Uterus (tissue), 4 donors: ENCODE measurements at places on chromosomes 12 and 14. TPM values are rescaled to one million over a fixed set of nuclear protein-coding genes. Genes with fewer than 3 reads are reported as not detected.

DNA sequence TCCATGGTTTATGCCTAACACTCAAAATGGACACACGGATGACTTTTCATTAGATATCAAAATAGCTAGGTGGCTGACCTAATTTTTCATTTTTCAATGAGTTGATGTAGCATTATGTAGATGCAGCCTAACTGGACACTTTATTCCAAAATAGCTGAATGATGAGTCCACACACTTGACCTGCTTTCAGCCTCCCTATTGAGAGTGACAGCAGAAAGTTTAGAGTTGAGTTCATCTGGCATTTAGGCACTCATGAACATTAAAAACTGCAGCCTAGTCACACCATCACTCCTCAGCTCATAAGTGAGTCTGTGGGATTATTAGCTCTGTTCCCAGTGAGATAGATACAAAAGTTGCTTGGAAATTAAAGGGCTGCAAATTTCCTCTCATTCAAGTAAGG is 307.3 kb upstream of the PRKD1 start:
- no peaks in the 10 kb centered on the region for H3K27me3 ChIP-seq
- no peaks in the 10 kb centered on the region for H3K4me1 ChIP-seq
- DNase-seq = no peak
- H3K4me3 ChIP-seq = no peak overlapping the region
- H3K27ac ChIP-seq = no peak overlapping the region
- no peaks in the 10 kb centered on the region for H3K36me3 ChIP-seq

- H3K36me3 ChIP-seq = no peaks in the 10 kb centered on the region
- no peak overlapping the region for H3K27ac ChIP-seq
- no peak for DNase-seq
- no peaks in the 10 kb centered on the region for H3K4me1 ChIP-seq
- H3K4me3 ChIP-seq = no peak overlapping the region
These were observed 623.5 kb downstream of the FLRT2 start for GRCh38 chr14:86153480-86153879.

- H3K4me1 ChIP-seq = no peaks in the 10 kb centered on the region
- H3K27me3 ChIP-seq = no peaks in the 10 kb centered on the region
- no peak overlapping the region for H3K4me3 ChIP-seq
- no peak for DNase-seq
- H3K36me3 ChIP-seq = no peaks in the 10 kb centered on the region
- H3K27ac ChIP-seq = no peak overlapping the region
These were observed 7.7 kb downstream of the ANKRD9 start for GRCh38 chr14:102501751-102502315.

GRCh38 chr14:22320362-22320750 is 268.7 kb downstream of the DAD1 start:
- DNase-seq = no peak
- H3K4me1 ChIP-seq = no peaks in the 10 kb centered on the region
- no peaks in the 10 kb centered on the region for H3K36me3 ChIP-seq
- H3K27me3 ChIP-seq = no peaks in the 10 kb centered on the region

DNA sequence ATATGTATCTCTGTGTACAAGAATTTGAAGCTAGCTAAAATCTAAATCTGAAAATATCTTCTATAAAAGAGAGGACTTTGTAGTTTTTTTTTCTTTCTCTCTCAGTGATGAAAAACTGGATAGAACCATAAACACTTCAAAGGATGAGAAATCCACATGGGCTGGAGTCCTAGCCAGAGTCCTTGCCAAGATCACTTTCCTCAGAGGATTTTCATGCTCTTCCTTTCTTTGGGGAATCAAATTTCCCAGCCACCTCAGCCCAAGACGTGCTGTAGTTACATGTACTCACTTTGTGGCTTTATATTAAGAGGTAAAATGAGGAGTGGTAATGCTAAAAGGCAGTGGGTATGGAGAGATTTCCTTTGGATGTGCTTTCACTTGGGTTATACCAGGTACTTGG is 110.3 kb downstream of the SLC38A1 start:
- H3K4me3 ChIP-seq = no peak overlapping the region
- peak overlapping the region; percentile 54 for H3K27ac ChIP-seq

Gene NRIP2
- total RNA-seq = 2.4 TPM
